ENCODE measurements at places on chromosomes 5 and 9. TPM values are rescaled to one million over a fixed set of nuclear protein-coding genes. Genes with fewer than 3 reads are reported as not detected.

DNA sequence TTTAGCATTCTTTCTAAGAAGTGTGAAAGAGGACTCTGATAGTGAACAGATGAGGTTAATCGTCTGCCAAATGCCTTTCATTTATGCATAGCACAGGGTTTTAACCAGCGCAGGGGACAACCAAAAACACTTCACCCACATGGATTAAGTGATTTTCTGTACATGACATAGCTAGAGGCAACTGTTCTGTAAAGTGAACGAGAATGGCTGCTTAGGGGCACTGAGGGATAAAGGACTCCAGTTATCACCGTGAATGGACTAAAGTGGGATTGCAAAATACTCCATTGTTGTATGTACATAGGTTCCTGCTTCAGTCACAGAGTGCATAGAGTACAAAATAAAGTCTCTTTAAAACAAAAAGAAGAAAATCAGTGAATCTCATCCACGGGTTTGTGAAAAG, 456.8 kb downstream of the DMAC1 start:
- no peaks in the 10 kb centered on the region for H3K36me3 ChIP-seq
- H3K27ac ChIP-seq = no peak overlapping the region
- peaks cover 11% of the 10 kb centered on the region for H3K27me3 ChIP-seq
- H3K4me1 ChIP-seq = no peaks in the 10 kb centered on the region

DNA sequence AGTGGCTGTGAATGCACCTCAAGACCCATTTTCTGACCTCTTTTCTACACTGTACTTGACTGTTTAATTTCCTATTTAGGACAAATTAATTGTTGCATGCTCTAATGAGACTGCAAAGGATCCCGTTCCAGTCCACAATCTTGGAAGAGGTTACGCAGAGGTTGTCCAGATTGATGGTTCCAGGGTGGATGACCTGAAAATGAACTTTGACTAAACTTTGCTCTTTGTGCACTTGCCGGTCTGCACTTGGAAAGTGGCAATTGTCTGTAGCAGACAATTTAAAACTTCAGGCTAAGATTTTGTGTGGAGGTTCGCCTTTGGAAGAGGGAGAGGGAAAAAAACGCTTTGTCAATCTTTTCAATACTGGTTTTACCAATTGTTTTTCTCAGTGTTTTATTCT, 267.8 kb downstream of the TMEM161B start:
- DNase-seq = no peak
- H3K27ac ChIP-seq = no peak overlapping the region
- no peaks in the 10 kb centered on the region for H3K36me3 ChIP-seq
- H3K4me1 ChIP-seq = no peaks in the 10 kb centered on the region
- H3K27me3 ChIP-seq = no peaks in the 10 kb centered on the region

- no peaks in the 10 kb centered on the region for H3K36me3 ChIP-seq
- peaks cover 20% of the 10 kb centered on the region for H3K4me1 ChIP-seq
- no peaks in the 10 kb centered on the region for H3K27me3 ChIP-seq
- no peak overlapping the region for H3K4me3 ChIP-seq
- no peak for DNase-seq
- no peak overlapping the region for H3K27ac ChIP-seq
These were observed 29.5 kb upstream of the SPIN1 start for GRCh38 chr9:88358723-88359122.

AQP3 gene
- 9.9 TPM for total RNA-seq

- H3K4me1 ChIP-seq = no peaks in the 10 kb centered on the region
- H3K4me3 ChIP-seq = no peak overlapping the region
- no peak for DNase-seq
- no peak overlapping the region for H3K27ac ChIP-seq
- no peaks in the 10 kb centered on the region for H3K36me3 ChIP-seq
- no peaks in the 10 kb centered on the region for H3K27me3 ChIP-seq
These were observed 205.4 kb downstream of the LURAP1L start for GRCh38 chr9:12980085-12980851.

DNA sequence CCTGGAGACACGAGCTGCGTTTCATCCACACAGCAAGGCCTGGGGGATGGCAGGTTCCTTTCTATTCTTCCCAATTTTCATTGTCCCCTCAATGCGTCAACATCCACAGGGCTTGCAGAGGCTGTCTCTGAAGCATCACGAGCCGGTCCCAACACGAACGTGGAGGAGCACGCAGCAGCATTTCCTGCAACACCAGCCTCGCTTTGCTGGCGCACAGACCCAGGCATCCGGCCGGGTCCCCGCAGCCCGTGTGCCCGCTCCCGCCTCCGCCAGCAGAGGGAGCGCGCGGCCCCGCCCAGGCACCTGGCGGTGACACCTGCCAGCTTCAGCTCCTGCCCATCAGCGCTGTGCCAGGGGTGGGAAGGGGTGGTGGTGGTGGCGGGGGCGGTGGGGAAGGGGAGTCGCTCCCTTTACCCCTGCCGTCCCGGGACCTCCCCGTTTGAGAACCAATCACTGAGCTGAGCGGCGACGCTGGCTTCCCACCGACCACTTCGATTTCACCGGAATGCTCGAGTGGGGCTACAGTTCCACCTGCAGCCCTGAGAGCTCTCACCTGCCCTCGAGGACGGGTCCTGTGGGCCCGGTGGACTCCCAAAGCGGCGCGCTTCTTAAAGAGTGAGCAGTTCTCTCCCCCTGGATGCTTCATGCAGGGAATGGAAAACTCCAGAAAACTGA, 464.5 kb downstream of the ICE1 start:
- no peak overlapping the region for H3K4me3 ChIP-seq
- H3K27ac ChIP-seq = no peak overlapping the region
- no peak for DNase-seq
